CD4-positive, alpha-beta T cell treated with Interleukin-15 for 4 hours (primary cell): ENCODE measurements at places on chromosomes 1 and 21.

DNA sequence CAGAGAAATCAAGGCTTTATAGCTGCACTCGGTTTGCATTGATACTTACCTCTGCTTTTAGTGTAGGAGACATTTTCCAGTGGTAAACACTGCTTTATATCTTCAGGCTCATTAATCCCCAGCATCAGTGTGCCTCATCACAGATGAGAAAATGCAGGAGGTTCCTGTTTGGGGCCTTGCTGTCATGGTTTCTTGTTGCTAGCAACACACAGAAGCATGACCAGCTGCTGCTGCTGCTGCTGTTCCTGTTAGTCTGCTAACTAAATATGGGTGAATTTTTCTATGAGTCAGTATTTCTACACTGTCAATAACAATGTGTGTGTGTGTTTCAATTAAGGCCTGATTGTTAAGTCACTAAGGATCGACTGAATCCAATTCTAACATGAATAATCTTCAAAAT lies 85.8 kb upstream of the RGS1 start:
- DNase-seq, result peak; percentile 31

DNA sequence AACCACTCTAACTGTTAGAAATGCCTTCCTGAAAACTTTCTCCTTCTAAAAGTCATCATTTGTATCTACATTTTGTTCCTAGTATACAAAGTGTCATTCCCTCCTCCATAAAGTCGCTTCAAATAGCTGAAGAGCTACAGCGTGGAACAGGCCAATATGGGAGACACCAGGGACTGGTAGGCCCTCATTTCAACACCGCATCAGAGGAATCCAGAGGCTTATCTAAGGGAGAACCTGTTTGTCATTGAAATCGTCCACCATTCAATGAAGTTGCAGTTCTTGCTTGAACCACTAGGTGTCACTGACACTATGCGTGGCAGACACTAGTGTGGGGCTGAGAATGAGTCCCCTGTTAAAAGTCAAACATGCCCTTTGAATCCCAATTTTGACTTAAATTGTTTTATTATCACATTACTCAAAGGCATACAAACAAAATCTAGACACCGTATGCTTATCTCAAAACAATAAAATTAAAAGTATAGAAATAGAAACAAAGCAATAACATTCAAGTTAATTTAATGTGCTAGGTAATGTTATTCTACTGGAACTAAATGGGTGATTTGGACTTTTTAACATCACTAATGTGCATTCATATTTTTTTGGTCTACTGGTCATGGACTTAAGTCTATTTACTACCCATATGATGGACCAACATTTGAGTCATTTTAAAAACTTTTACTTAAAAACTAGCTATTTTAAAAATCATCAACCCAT lies 182.3 kb downstream of the FCRL5 start:
- peak; percentile 49 for DNase-seq

DNA sequence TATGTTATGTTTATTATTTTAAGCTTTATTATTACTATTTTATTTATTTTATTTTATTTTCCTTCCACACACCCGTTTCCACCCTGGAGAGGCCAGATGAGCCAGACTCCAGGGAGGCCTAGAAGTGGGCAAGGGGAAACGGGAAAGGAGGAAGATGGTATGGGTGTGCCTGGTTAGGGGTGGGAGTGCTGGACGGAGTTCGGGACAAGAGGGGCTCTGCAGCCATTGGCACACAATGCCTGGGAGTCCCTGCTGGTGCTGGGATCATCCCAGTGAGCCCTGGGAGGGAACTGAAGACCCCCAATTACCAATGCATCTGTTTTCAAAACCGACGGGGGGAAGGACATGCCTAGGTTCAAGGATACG lies 468 bp upstream of the MX1 start:
- no peak for DNase-seq

- peak; percentile 47 for DNase-seq
Measured at GRCh38 chr1:201408176-201408833, 9.2 kb upstream of the LAD1 start.

- no peak for DNase-seq
Measured at GRCh38 chr1:183730886-183731573, 73.9 kb upstream of the RGL1 start.

GRCh38 chr1:26784023-26784871 lies 3.5 kb upstream of the PIGV start:
- no peak for DNase-seq

GRCh38 chr1:21397813-21398188 lies 42.1 kb upstream of the NBPF3 start:
- DNase-seq, result peak; percentile 9

DNA sequence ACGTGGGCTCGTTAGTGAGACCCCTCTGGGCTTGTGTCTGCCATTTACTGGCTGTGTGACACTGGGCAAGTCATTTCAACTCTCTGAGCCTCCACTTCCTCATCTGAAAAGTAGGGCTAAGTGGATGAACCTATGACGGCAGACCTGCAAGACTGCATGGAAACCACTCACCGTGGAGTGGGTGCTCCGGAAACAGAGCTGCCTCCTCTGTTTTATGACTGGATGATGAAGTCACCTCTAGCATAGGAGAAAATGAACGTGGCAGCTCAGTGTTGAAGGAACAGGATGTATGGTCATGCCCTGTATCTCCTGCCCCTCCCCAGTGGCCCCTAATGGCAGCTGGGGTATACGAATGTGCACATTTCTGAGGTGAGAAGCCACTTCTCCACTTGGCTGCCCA lies 40.5 kb downstream of the STPG1 start:
- DNase-seq, result no peak

- no peak for DNase-seq
Measured at GRCh38 chr1:222357252-222357651, 190.7 kb downstream of the HHIPL2 start.
